ENCODE measurements at places on chromosomes 5 and 9.

- DNase-seq = no peak
Observed at GRCh38 chr5:169527863-169528262, 55.7 kb upstream of the SPDL1 start.

- DNase-seq = no peak
Observed at GRCh38 chr5:38725371-38725865, 120.4 kb upstream of the OSMR start.

DNA sequence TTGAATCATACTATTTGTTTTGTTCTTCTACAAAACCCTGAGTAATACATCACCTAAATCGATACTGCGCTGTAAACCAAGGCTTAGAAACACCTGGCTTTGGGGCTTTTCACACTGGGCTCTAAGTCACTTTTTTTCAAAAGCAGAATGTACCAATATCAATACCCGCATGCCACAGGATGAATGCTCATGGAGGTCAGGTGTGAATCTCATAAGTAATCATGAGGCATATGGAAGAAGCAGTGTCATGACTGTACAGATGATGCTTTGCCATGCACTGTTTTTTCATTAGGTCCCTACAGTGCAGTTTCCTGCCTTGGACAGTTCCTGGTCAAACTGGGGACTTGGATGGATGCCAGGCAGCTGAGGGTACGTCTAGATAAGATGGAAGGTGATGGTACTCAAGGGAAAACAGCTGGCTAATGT lies 49.0 kb upstream of the ATG10 start:
- no peak for DNase-seq

DNA sequence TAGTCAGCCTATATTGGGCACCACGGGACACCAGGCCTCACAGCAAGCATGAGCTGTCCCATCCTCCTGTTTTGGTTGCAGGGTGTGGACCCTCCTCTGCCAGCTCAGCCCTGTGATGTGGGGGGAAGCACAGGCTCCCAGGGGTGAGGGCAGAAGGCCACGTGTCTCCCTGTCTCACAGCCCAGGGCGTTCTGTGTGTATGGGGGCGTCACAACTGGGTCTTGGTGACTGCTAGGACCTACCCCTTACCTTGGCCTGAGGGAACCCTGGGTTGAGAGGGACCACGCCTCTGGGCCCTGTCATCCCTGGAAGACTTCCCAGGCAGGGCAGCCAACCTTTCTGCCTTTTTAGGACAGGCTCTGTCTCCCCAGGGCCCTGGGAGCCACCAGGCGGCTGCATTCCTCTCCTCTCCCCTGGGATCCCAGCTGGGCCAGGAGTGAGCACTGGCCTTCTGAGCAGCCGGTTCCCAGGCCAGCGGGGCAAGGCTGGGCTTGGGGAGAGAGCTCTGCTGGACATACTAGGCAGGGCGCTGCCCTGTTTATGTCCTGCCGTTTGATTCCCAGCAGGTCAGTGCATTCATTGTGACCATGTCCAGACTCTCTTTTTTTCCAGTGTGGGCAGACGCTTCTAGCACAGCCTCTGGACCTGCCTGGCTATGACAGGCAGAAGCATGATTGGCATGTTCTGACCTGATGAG lies 97.4 kb downstream of the DAB2IP start:
- no peak for DNase-seq

- no peak for DNase-seq
Observed at GRCh38 chr9:89014153-89014552, 22.9 kb downstream of the S1PR3 start.

GRCh38 chr5:79800979-79801827 lies 111.6 kb downstream of the CMYA5 start:
- DNase-seq = no peak
